ENCODE measurements at places on chromosomes 13 and 19.
A peak's percentile ranks its signal among the peaks of the same experiment; 100 is the strongest.

GRCh38 chr13:26929971-26930730, 169.6 kb upstream of the GPR12 start:
- DNase-seq, result peak; percentile 55

DNA sequence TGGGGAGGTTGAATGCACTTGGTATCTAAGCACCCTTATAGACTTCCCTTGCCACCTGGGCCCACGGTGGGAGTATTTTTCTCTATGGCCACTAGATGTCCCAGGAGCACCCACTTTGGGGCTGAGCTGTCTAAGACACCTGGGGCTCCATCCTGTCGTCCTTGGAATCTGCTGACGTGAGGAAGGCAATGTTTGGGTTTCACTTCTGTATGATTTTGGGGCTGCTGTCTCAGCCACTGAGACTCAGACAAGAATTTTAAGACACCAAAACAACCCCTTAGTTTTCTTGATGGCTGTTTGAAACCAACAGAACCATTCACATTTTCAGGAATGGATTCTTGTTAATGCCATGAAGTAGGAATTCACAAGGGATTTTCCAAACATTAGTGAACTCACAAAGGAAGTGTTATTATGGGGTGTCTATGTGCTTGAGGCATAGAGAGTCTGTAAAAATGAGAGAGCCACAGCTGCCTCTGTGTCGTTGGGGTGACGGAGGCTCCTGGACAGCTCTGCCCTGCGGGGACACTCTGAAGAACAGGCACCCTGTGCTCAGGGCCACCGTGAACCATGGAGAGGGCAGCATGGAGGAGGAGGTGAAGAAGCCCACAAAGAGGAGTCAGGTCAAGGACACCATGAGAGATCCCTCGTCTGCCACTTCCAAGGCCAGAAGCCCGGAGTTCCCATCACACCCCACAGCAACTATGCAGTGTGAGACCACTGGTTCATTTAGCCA, 106.8 kb upstream of the SPATA13 start:
- peak; percentile 52 for DNase-seq

- no peak for DNase-seq
These were observed 803 bp downstream of the FLT3 start for GRCh38 chr13:28099396-28100149.

DNA sequence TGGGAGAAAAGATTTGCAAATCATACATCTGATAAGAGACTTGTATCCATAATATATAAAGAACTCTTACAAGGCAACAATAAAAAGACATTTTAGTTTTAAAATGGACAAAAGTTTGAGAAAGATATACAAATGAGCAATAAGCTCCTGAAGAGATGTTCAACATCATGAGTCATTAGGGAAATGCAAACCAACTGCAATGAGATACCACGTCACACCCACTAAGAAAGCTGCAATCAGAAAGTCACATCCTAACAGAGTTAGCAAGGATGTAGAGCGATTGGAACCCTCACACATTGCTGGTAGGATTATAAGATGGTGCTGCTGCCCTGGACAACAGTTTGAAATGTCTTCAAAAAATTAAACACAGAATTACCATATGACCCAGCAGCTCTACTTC, 50.3 kb downstream of the GSX1 start:
- DNase-seq, result no peak

GRCh38 chr13:99064624-99065234, 86.9 kb upstream of the DOCK9 start:
- no peak for DNase-seq

GRCh38 chr13:73521290-73521624, 462.5 kb downstream of the KLF5 start:
- DNase-seq, result no peak

- DNase-seq, result no peak
These were observed 14.8 kb upstream of the ZNF431 start for GRCh38 chr19:21127001-21127400.

DNA sequence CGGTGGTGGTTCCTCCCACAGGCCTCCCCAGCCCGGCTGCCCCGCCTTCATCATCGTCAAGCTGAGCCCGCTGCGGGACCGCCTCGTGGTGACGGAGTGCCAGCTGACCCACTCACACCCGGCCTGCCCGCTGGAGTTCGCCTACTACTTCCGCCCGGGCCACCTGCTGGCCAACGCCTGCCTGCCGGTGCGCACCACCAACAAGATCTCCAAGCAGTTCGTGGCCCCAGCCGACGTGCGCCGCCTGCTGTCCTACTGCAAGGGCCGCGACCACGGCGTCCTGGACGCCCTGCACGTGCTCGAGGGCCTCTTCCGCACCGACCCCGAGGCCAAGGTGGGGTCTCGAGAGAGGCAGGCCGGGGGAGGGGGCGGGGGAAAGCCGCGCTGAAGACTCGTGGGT, 12.0 kb downstream of the ZSWIM9 start:
- no peak for DNase-seq

DNA sequence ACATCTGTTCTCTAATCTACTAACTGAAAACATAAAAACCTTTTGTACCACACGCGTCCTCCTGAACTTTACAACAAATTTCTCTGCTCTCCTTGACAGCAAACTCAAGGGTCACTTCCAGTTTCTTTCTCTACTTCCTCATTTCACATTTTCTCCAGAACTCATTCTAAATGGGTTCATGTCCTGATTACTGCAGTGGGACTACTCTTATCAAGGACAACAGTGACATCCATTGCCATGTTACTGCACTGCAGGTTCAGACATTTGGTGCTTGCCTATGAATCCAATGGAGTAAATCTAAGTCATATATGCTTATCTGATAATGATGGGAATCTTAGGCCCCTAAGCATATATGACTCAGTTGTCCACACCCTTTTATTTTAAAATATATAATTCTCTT, 35.3 kb downstream of the FPR3 start:
- DNase-seq, result no peak

DNA sequence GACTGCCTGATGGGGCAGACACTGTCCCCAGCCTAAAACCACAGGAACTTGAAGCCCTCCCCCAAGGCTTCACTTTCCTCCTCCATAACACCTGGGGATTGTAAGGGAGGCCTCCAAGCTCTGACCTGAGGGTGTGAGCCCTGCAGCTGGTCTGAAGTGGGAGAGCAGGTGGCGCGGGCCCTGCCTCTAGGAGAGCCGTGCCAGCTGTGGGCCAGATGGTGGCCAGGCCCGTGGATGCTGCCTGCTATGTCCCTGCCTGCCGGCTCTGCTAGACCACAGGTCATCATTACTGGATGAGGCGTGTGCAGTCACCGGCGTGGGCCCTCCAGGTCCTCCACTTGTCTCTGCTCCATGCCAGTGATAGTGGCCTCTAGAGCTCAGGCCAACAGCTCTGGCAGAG, 3.5 kb upstream of the KLHL26 start:
- no peak for DNase-seq

DNA sequence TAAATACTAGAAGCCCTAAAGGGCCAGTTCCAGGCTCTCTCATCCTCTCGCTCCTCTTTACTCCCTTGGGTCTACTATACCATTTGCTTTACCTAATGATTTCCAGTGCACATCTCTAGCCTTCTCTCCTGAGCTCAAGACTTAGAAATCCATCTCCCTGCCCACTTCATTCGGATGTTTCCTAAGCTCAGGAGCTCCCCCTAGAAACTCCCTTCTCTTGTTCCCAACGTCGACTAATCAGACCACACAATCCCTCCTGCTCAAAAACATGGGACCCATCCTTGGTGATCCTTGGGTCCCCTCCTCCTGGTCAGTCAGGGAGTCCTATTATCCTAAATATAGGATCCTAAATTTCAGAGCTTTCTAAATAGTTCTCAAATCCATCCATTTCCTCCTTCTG, 21.1 kb upstream of the STK24 start:
- no peak for DNase-seq

GRCh38 chr13:101144808-101145419, 271.4 kb downstream of the NALCN start:
- no peak for DNase-seq

GRCh38 chr19:33393286-33394005, 19.9 kb downstream of the CEBPG start:
- no peak for DNase-seq

- no peak for DNase-seq
These were observed 281.0 kb downstream of the ATP8A2 start for GRCh38 chr13:25652764-25653163.

DNA sequence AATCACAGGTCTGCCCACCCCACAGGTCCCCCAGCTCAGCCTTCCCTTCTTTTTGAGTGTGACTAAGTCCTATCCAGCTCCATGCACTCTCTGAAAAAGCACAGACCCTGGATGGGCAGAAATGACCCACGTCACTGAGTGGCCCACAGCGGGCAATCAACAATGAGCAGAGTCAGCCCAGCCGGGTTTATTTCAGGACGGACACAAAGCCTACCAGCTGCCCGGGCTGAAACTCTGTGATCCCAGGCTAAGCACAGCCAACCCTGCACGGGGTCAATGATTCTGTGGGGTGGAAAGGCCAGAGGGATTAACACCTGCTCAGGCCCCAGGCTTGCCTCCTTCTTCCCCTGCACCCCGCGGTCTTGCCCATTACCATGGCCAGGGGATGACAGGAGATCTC, 8.4 kb downstream of the NAPA start:
- no peak for DNase-seq

DNA sequence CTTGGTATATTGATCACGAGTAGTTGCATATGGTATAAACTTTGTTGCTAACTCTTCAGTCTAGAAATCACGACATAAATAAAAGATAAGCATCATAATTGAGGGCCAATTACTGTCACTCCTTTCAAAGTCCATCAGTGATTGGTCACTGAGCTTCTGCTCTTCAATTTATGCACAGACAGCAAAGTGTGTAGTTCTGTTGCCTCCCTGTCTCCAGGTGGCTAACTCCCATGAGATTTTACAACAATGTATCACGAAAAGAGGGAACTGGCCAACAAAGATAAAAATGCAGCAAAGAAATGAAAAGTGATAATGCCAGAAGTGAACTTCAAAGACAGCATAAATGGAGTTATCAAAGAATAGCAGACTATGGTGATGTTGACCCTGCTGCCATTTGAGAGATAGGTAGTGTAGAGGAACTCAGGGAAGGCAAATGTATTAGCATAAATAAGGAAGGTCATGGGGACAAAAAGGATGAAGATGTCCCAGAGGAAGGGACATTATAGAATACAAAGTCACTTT, 12.7 kb upstream of the TNFSF14 start:
- DNase-seq, result no peak

- no peak for DNase-seq
These were observed 5.8 kb upstream of the PROZ start for GRCh38 chr13:113152691-113152983.

GRCh38 chr19:55232286-55232602, 3.7 kb upstream of the TMEM86B start:
- no peak for DNase-seq

GRCh38 chr19:51097166-51097738, 11.0 kb downstream of the CTU1 start:
- DNase-seq, result peak; percentile 76

- no peak for DNase-seq
These were observed 374.5 kb upstream of the NBEA start for GRCh38 chr13:34567597-34567996.

GRCh38 chr19:56567274-56568120, at the start of gene ZNF470:
TSS of gene ZNF470 (plus strand) at chr19:56567468. CDS start at chr19:56570312, 2,844 bp downstream.
- peak; percentile 87 for DNase-seq

DNA sequence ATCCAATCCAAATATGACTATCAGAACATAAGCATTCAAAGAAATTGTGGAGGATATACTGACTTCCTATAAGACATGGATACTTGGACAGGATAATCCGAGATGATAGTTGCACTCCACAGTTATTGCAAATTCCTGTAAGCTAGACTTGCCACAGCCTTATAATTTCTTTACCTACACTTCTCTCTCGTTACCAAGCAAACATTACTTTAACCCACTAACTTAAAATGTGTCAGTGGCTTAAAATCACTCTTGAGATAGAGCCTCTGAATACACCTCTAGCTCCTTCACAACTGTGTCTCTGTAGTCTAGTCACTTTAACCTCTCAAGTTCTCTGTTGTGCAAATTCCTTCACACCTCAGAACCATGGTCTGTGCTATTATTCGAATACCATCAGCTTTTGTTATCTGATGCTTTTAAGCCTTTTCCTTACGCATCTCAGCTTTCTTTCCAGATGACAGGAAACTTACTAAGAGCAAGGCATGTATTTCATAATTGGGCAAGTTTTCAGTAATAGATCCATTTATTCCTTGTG, 474.9 kb upstream of the MIR17HG start:
- DNase-seq, result no peak

DNA sequence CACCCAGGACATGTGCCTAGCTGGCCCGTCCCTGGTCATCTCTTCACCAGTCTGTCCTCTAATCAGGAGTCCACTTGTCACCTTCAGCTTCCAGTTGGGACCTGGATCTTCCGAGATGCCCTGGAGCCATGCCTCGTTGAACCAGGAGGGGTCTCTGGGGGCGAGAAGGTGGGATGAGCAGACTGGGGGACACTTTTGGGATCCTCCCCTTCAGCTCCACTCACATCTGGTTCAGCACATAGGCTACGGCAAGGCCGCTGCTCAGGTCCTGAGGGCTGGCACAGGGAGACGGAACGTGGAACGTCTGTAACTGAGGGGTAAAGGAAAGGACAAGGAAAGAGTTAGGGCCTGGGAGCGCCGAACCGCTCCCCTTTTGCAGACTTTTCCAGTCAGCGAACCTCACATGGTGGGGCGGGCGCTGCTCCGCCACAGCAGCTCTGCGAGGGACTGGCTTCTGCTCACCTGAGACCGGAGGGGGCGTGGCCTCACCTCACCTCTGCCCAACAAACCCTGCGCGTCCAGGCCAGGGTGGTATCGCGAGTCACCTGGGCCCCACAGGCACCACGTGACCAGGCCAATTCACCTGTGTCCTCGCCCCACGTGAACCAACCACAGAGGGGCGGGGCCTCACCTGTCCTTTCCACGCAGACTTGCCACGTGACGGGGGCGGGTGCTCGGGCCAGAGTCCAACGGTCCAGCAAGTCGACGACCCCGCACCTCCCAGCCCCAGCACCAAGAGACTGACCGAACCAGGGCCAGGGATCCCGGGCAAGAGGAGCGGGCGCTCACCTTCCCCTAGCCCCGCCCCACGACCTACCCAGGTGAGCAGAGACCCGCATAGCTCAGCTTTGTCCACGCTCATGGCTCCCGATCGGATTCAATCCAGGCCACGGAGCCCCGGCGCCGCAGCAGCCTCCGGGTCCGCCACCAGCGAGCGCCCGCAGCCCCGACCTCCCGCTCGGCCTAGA, at the start of gene HOOK2:
Gene HOOK2, minus strand, starts transcription at position 965 of the 968 bp plus-strand sequence. Its CDS starts 103 bp downstream, at position 862.
- DNase-seq, result no peak

GRCh38 chr13:22276616-22277015, 605.7 kb downstream of the FGF9 start:
- no peak for DNase-seq

GRCh38 chr19:7072541-7072940, 3.0 kb downstream of the ZNF557 start:
- DNase-seq, result no peak

DNA sequence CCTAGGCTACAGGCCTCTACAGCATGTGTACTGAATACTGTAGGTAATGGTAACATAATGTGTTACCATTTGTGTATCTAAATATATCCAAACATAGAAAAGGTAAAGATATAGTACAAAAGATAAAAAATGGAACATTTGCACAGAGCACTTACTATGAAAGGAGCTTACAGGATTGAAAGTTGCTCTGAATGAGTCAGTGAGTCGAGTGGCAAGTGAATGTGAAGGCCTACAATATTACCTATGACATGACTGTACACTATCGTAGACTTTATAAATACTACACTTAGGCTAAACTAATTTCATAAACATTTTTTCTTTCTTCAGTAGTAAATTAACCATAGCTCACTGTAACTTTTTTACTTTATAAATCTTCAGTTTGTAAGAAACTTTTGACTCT, 35.1 kb downstream of the LPAR6 start:
- DNase-seq, result no peak

- DNase-seq, result no peak
These were observed 44.3 kb downstream of the COLGALT1 start for GRCh38 chr19:17599780-17600179.

All from GM12892 (cell line).